ENCODE measurements at places on chromosomes 6 and 20.

- DNase-seq, result no peak
Measured at GRCh38 chr20:3784216-3784853, 2.2 kb downstream of the CENPB start.

DNA sequence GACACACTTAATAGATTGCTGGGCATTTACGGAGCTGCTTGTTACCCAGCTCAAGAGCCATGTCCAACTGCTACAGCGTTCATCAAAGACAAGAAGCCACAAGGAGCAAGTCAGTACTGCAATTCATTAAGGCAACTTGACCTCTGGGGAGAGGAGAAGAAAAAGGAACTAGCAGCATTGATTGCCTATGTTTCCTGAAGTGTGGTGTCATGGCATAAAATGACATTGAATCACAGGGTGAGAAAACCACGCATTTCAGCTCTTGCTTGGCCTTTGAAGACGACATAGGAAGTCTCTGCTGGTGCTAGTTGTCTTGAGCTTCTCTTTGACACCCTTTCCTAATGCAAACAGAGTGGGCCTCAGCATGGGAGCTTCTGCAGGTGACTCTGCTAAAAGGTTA lies 139.1 kb downstream of the CDH26 start:
- DNase-seq, result no peak

DNA sequence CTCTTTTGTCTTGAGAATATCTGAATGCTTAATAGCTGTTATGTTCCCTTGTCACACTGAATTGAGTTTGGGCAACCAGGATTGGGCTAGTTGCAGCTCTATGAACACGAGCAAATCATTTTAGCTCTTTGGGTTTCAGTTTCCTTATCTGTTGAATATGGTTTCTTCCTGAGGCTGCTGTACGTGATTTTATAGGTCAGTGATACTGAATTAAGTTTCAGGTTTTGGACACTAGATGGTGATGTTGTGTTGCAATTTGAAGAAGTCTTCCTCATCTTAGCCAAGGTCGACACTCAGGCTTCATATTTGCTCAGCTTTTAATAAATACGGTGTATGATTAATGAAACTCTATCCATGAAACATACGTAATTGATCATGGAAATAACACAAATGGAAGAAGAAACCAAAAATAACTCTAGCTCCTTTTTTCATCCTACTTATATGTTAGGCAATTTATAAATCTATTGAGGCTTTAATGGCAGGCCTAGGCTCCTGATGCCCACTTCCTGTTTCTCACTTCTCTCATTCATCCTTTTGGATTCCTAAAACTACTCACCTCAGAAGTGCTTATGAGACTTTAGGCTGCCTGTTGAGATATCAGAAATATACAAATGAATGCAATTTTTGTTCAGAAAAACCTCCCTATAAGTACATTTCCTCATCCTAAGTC lies 354.1 kb upstream of the MAP3K7 start:
- DNase-seq, result no peak

DNA sequence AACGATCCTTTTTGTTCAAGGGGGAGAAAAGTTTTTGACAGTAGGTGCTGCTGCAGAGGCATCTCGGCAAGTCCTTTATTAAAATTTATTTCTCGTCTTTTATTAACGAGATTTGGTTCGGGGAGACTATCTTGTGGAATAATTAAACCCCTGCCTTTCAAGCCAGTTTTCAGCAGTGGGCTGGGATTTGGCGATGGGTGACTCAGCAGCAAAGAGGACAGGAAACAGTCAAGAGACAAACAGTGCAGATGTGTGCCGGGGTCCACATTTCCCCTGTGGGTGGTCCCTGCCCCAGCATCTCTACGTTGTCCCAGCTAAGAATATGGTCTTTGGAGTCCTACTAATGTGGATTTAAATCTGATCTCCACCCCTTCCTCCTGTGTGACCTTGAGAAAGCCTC lies 282.8 kb downstream of the CDH26 start:
- no peak for DNase-seq

DNA sequence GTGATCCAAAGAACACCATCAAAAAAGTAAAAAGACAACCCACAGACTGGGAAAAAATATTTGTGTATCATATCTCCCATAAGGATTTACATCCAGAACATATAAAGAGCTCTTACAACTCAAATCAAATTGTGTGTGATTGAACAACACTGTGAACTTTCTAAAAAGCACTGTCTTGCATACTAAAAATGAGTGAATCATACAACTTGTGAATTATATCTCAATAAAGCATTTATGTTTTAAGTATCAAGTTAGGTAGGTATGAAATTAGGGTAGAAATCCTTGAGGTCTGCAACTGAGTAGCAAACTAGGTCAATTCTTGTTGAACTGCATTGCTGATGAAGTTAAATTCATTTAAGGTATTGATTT lies 14.1 kb downstream of the SAMHD1 start:
- no peak for DNase-seq

DNA sequence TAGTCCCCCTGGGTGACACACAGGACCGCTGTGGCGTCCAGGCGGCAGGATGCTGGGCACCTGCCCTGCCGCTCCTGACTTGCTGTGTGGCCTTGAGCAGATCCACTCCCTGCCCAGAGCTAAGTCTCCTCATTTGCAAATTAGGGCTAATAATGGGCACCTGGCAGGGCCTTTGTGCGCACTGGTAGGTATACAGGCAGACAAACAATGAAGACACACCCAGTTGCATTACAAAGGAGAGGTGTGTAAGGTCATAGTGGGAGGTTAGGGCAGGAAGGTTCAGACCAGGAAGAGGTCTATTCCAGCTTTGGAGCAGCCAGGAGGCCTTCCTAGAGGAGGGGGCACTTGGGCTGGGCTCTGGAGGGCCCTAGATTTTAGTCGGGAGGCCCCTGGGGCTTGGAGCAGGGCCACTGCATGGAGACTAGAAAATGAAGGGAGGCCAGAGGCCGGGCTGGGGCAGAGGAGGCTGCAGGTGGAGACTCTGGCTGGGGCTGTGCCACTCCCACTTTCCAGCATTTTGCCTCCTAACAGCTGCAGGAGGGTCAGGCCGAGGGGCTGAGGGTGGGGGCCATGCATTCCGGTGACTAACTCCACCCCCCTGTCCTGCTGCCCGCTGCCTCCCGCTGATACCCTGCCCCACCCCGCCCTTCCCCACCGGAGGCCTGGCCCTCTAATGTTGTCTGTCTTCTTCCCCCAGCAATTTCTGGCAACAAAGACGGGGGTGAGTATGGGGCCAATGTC lies 28.5 kb downstream of the MYH7B start:
- no peak for DNase-seq

DNA sequence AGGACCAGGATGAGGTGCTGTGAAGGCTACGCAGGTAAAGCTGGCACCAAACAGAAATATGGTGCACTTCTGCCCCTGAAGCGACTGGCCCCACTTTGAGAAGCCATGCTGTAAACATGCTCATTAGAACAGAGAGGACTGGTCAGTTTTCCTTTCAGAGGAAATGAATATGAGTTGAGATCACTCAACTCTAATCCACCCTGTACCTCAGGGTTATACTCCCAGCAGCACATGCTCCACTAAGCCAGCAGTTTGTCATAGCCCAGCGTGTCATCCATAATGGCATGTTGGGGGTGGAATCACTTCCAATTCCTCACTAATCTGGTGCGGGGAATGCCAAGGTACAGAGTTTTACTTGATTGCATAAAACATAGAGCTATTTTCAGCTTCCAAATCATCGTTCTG lies 98.1 kb downstream of the HIVEP2 start:
- DNase-seq, result no peak

GRCh38 chr6:152634773-152635172 lies 2.4 kb downstream of the SYNE1 start:
- no peak for DNase-seq

GRCh38 chr6:24403501-24403824 lies 727 bp downstream of the MRS2 start:
- DNase-seq, result no peak

Data from activated naive CD4-positive, alpha-beta T cell treated with Interleukin-2 at 50 U/mL for 16 hours (primary cell).